ENCODE measurements at places on chromosomes 1 and 21.
A peak's percentile ranks its signal among the peaks of the same experiment; 100 is the strongest.

- no peak for DNase-seq
Observed at GRCh38 chr1:82152356-82153271, 351.9 kb downstream of the ADGRL2 start.

DNA sequence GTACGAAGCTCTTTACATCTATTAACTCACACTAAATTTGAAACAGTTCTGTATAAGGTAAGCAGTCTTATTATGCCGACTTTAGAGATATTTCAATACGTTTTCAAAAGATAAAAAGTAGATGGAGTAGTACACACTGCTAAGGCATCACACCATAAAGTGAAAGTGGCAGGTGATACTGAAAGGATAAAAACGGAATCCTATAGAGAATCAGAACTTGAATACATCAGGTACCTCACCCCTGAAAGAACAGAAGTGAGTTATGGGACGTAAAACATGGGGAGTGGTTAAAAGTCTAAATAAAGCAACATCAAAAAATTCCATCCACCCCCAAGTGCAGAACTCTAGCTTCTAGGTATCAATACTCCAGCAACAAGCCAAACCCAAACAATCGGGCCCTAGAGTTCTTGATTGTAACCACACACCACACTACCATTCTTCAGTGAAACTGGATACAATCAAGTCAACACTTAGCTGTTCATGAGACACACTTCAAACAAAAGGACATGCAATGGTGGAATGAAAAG is 142.6 kb downstream of the SMYD3 start:
- DNase-seq: no peak

GRCh38 chr1:204984499-204984898 is 58.5 kb upstream of the CNTN2 start:
- no peak for DNase-seq

DNA sequence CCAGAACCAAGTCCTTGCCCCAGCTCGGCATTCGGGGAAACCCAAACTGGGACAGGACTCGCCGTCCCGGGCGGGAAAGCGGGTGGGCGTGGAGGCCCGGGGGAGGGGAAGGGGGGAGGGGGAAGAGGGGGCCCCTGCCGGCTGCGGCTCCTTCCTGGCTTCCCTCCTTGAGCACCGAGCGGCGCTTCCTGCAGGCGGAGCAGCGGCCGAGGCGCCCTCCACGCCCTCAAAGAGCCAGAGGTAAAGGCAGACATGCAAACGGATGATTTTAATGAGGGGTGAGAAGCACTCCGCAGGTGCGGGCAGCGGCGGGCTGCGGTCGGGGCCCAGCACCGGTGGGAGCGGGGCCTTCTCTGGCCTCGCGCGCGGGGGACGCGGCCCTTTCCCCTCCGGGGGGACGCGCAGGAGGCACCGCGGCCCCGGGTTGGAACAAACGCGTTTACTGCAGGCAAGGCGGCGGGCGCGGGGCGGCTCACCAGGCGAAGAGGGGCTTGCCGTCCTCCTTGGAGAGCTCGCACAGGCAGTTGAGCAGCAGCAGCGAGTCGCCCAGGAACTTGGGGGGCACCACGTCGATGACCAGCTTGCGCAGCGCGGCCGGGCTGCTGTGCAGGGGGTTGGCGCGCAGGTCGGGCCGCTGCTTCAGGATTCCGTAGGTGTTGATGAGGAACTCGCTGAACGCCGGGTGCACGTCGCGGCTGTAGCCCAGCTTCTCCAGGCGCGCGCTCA is 5.7 kb upstream of the FTCD start:
- DNase-seq: no peak

DNA sequence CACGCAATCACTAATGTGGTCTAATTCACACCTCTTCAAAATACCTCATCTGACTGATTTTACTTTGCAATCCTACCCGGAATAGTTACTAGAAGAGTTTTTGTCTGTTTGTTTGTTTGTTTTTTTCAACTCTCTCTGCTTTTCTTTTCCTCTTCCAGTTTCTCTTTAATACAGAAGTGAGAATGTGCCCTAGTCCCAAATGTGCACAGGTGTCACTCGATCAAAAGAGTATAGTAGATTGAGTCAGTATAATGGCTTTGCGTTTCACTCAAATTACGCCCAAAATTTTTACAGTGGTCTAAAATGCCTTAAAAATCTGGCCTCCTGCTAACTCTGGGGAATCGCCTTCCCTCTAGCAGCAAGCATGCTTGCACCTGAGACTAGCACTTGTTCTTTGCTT is 1536.8 kb downstream of the KCNT2 start:
- DNase-seq: no peak

- DNase-seq: no peak
Observed at GRCh38 chr1:21268281-21269239, 21.7 kb downstream of the ECE1 start.

- DNase-seq: no peak
Observed at GRCh38 chr21:41523175-41523574, 15.2 kb upstream of the TMPRSS2 start.

- no peak for DNase-seq
Observed at GRCh38 chr1:241957692-241958494, at the start of gene BECN2. Gene BECN2 (plus strand): TSS chr1:241957767. CDS start chr1:241957767, 0 bp downstream.

GRCh38 chr21:16514316-16514715 is 784.5 kb downstream of the USP25 start:
- DNase-seq: no peak

DNA sequence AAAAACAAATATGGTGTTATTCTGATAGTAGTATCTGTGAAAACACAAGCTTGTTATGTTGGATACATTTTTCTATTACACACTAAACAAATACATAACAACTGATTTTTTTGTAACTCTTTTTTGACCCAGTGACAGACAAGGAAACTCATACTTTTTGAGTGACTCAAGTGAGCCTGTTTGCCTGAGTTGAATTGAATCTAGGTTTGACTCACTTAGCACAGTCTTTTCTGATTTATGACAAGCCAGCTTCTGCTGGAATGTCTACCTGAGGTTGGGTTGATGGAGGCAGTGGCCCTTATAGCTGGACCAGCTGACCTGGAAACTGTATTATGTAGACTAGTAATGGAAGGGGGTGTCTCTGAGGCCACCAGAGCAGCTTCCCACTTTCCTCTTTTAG is 4.2 kb upstream of the CLCA4 start:
- no peak for DNase-seq

- no peak for DNase-seq
Observed at GRCh38 chr1:235015291-235015985, 113.2 kb downstream of the TOMM20 start.

DNA sequence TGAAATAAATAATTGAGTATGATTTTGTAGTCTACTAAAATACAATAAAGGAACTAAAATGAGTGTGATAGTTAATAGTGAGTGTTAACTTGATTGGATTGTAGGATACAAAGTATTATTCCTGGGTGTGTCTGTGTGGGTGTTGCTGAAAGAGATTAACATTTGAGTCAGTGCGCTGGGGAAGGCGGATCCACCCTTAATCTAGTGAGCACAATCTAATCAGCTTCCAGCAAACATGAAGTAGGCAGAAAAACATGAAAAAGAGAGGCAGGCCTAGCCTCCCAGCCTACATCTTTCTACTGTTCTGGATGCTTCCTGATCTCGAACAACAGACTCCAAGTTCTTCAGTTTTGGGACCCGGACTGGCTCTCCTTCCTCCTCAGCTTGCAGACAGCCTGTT is 1716.6 kb downstream of the MRPL39 start:
- DNase-seq: no peak

GRCh38 chr1:114350731-114351445 is 160.1 kb downstream of the TRIM33 start:
- DNase-seq: no peak

DNA sequence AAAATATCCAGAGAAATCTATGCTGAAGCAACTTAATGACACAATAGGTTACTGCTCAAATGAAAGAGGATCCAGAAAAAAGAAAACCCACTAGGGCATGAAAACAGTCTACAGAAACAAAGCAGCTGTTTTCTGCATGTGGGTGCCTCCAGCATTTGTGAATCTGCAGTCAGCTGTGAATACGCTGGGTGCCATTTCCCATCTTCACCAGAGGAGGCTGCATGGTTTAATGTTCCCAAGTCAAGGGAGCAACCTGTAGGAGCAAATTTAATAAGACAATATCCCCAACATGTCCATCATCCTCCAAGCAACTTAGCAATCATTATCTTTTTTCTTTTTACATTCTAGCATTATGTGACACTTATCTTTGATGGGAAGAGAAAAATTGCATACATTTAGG is 396.6 kb downstream of the BRINP2 start:
- DNase-seq: no peak

GRCh38 chr1:18411820-18412641 is 68.7 kb upstream of the KLHDC7A start:
- DNase-seq: no peak

DNA sequence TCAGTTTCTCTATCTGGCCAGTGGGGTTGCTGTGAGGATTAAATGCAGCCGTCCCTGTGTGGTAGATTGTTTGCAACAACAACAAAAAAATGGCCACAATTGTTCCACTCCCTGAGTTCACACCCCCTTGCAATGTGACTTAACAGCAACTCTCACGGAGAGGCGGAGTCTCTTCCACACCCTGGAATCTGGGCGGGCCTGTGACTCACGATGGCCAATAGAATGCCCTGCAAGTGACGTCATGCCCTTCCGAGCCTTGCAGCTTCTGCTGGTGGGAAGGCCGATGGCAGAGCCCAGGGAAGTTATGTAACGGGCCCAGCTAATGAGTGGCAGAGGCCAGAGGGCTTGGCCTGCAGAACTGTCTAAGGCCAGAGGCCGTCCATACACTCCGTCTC is 87.9 kb downstream of the RIPK4 start:
- DNase-seq: peak; percentile 21

DNA sequence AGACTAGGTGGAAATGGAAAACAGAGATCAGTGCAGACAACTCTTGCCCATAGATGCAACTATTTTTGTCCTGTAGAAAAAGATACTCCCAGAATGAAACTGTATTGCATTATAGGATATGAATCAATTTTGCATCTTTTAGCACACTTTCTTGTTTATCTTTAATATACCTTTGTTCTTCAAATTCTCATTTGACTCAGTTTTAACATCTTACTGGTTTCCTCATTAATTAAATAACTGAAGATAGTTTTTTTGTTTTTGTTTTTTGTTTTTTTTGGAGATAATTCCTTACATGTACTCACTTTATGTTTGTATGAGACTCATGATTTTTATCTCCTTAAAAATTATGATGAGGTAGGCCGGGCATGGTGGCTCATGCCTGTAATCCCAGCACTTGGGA is 10.9 kb upstream of the CAMTA1 start:
- no peak for DNase-seq

DNA sequence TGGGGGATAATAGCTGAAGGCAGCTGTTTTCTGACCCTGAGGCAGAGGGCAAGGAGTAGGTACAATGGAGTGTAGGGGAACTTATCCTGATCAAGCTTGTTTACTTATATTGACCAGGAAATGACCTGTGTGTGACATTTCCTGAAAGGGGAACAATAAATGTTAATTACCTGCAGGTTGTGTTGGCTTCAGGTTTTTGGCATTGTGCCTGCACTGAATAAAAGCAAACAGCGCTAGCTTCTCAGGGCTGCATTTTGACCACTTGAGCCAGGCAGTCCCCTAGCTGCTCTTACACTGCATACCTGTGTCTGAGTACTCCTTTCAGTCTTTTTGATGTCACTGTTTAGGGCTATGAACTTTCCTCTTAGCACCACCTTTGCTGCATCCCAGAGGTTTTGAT is 40.6 kb downstream of the DRAM2 start:
- DNase-seq: no peak

- DNase-seq: no peak
Observed at GRCh38 chr1:157517016-157517415, 35.3 kb downstream of the FCRL5 start.
